Fibroblast of gingiva (primary cell): ENCODE measurements at places on chromosomes 6 and 20.
A peak's percentile ranks its signal among the peaks of the same experiment; 100 is the strongest.

DNA sequence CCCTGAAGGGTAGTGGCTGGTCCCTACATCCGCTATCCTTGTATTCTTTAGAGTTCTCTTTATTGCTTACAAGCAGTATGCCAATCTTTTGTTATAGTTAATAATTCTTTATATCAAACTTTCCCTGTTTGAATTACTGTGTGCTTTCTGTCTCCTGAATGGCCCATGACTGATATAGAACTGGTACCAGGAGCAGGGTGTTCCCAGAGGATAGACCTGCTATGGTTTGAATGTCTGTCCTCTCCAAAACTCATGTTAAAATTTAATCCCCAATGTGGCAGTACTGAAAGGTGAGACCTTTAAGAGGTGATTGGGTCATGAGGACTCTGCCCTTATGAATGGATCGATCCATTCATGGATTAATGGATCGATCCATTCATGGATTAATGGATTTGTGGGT, 26.0 kb downstream of the CD164 start:
- DNase-seq = no peak

GRCh38 chr20:60718743-60719480, 533.1 kb upstream of the CDH4 start:
- no peak for DNase-seq

DNA sequence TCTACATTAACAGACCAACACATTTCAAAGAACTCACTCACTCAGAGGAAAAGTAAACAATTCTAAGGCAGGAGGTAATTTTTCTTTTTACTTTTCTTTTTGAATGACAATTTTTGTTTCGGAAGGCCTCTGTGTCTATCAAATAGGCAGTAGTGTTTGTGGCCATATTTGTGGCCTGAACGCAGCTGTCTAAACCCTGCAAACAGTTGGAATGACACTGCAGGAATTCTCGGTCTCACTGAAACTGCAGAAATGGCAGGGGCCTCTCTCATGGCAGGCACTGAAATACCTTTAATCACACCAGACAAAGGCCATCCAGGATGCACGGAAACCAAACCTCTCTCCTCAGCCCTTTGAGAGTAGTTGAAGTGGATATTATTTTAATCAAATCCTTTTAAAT, 30.4 kb downstream of the FYN start:
- no peak for DNase-seq

DNA sequence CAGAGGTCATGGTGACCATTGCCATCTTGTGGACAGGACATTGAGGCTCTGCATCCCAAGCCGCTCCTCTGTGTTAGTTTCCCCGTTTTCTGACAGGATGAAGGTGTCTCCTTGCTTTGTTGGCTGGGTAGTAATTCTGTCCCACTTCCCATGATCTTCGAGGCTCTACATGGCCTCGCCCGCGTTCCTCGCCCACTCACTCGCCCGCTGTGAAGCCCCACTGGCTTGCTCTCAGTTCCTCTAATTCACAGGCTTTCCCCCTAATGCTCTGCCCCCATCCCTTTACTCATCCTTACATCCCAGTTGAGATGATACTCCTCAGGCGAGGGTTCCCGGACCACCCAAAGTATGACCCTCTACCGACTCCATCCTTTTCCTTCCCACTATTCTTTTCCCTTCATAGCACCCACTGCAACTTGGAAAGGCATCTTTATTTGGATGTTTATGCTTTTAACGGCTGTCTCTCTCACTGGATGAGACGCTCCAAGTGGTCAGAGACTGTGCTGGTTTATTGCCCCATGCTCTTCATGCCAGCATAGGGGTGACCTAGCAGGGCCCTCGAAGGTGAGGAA, 511 bp upstream of the SLC35B2 start:
- DNase-seq = no peak

DNA sequence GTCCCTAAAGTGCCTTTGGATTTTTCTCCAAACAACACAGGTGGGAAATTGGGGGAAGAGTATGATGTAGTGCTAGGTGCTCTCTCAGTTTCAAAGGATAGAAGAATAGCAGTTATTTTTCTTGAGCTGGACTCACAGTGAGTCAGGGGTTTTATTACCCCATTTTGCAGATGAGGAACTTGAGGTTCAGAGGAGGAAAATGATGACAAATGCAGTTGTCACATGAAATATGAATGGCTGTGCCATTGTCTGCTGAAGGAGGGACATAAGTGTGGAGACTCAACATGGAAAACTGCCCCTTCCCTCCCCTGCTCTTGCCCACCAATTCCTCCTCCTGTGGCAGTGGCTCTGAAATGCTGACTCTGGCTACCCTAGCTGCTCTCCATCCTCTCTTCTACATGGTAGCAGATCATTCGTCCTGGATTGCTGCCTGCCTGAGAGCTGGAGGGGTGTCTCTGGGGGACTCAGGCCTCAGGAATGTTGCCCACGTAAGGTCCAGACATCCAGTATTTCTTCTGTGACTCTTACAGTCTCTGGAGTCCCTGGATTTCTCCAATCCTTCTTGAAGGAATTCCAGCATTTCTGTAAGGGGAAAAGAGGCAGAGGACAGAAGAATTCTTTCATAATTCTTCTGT, 37.6 kb upstream of the EPB41L1 start:
- peak; percentile 34 for DNase-seq

- DNase-seq = no peak
Measured at GRCh38 chr20:14631011-14631410, 293.6 kb upstream of the FLRT3 start.

DNA sequence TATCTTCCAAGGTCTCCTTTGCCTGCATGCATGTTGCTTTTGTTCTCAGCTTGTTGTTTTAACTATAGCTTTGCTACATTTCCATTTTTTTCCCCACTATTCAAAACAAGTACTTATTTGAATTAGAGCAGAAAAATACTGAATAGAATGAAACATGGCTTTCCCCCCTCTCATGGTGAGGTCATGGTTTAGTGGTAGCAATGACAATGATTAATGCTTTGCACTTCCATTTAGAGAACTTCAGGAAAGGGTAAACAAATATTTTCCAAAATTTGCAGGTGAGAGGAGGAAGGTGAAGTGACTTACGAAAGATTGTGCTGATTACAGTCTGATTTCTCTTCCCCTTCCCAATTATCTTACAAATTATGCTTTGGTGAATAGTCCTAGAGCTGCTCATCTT, 47.8 kb upstream of the TRAF3IP2 start:
- DNase-seq = no peak
